ENCODE measurements at places on chromosomes 12 and 14. TPM values are rescaled to one million over a fixed set of nuclear protein-coding genes. Genes with fewer than 3 reads are reported as not detected.

Gene MSRB3
- 130 TPM for total RNA-seq

Gene JPH4
- 0.13 TPM for total RNA-seq

Gene TSPAN9
- 156 TPM for total RNA-seq

Gene ASCL1
- total RNA-seq, result not detected

Gene PLBD1
- 23.8 TPM for total RNA-seq

Gene KCNC2
- not detected for total RNA-seq

Gene RASSF9
- 4.5 TPM for total RNA-seq

Gene GPRC5A
- total RNA-seq, result 2.0 TPM

Gene DIO2
- 2.8 TPM for total RNA-seq

Gene PTHLH
- total RNA-seq, result not detected

Gene SERPINA9
- total RNA-seq, result not detected

Gene STON2
- 12.0 TPM for total RNA-seq

Gene PIK3C2G
- total RNA-seq, result not detected

Gene NAV3
- 3.3 TPM for total RNA-seq
